ENCODE measurements at places on chromosomes 4 and X.

- no peak for DNase-seq
Observed at GRCh38 chr4:169957785-169958184, 68.4 kb downstream of the MFAP3L start.

DNA sequence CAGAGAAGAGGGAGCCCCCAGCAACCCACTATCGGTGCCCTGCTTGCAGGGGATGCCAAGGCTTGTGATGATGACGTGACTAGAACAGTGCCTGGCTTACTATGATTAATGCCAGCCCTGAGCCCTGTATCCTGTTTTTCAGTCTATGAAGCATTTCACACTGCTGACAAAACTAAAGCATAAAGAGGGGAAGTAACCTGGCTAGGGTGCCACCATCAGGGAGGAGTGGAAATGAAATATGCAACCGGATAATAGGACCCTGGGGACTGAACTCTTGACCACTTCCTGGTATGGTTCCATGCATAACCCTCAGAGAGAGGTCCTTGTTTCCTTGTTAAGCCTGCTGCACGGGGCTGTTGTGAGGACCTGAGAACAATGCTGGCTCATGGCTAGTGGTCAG, 50.3 kb downstream of the MED28 start:
- DNase-seq: no peak

GRCh38 chr4:186939226-186939625, 215.6 kb upstream of the FAT1 start:
- DNase-seq: no peak

GRCh38 chr4:153651587-153651986, 32.5 kb upstream of the TLR2 start:
- no peak for DNase-seq

DNA sequence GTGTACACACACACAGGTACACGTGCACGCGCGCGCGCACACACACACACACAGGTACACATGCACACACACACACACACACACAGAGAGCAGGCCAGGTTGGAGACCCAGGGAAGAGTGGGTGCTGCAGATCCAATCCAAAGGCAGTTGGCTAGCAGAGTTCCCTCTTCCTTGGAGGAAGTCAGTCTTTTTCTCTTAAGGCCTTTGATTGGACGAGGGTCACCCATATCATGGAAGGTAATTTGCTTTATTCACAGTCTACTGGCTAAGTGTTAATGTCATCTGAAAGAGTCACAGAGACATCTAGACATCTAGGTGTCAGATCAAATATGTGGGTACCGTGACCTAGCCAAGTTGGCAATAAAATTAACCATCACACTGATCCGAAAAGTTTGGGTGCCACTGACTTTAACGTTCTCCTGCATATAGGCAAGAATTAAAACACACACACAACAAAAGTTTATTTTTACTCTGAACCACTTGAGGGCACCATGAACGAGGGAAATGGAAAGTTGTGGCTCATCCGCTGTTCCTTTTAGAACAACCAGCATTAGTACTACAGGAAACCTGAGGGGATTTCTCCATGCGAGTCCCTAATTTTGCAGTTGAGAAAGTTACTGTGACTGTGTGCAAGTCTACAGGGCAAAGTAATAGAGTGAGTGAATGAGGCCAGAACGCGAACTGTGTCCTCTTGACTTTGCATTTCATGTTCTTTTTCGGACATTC, 66.0 kb upstream of the STOX2 start:
- DNase-seq: peak; percentile 31

GRCh38 chrX:38282049-38282448, 45.3 kb downstream of the RPGR start:
- DNase-seq: peak; percentile 2

GRCh38 chrX:131565909-131566308, 22.0 kb downstream of the OR13H1 start:
- no peak for DNase-seq

- DNase-seq: no peak
Observed at GRCh38 chr4:180953572-180953971, 1289.6 kb upstream of the TENM3 start.

DNA sequence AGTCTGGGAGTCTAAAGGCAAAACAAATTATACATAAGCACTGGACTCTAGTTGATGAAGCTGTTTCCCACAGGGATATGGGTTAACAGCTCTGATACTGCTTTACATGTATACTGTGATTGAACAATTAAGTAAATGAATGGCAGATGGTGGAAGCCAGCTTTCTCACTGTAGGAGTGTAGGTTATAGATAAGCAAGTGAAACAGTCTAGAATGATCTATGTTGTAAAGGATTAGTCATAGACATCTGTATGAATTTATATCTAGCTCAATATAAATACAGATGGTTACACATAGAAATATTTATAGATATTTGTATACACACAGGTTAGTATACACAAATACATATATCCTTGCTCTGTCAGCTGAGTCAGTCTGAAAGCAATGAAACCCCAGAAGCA, 276.1 kb downstream of the PPARGC1A start:
- no peak for DNase-seq

DNA sequence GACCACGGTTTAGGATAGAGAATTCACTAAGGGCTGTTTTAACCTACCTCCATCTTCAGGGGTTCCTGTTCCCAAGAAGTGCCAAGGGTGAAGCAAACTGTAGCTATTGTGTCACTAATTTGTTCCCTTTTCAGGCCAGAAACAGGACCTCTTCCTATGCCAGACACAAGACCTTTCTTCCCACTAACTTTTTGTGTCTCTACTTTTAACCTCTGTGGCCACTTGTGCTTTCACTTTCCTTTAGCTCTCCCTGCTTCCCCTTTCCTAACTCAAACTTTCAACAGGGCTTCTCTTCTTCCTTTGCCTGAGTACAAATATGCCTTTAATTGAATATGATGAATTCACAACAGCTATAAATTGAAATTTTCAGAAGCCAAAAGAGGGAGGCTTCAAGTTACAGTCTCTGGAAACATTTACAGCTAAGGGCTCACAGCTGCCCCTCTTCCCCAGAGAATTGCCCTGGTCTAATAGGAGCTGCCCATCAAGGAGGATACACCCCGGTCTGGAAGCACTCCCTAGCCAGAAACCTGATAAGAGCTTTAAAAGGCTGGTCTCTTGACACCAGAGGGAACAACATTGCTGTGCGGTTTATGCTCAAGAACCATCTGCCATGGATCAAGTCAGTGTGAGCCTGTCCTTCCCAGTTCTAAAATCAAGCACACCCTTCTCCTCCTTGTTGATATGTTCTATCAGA, 61.7 kb upstream of the PLS3 start:
- no peak for DNase-seq

DNA sequence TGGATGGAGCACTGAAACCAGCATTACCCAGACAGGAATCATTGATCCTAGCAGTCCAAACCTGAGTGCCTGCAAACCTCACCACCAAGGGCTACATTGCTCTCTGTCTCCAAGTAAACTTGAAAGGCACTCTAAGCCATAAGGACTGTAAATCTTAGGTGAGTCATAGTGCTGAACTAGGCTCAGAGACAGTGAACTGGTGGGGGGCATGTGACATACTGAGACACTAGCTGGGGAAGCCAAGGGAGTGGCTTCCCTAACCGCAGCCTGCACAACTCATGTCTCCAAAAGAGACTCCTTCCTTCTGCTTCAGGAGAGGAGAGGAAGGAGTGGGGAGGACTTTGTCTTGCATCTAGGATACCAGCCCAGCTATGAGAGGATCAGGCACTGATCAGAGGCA, 235.5 kb upstream of the ACTRT1 start:
- no peak for DNase-seq

DNA sequence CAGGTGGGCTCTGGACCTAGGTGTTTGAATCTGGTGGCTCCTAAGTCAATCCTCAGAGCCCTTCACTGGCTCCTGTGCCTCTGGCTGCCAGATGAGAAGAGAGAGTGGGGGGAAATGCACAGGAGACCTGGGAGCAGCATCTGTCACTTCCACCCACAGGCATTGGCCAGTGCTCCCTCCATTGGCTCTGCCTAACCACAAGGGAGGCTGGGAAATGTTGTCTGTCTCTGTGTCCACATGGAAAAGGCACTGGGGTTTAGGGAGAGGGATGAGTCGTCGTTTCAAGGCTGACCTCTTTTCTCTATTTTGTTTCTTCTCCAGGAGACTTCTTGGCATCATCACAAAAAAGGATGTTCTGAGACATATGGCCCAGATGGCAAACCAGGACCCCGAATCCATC, 76.4 kb downstream of the CLCN4 start:
- DNase-seq: peak; percentile 25

DNA sequence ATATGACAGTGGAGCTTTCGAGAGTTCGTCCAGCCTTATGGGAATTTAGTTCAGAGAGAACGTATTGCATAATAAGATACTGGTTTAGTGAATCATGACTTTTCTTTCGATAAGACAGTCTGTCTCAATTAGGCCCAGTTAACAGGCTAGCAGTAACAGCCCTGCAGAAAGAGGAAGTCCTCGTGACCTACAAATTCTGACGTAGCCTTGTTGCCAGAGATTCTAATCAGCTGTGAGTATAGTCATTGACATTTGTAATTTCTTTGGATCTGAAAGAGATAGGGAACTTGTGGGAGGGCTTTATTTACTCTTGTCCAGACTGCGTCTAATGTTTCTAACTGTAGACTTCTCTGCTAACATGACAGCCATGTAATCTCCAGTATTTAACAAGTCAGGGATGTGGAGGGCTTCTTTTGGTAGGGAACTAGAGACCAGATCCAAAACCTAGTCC, 15.8 kb downstream of the ART3 start:
- DNase-seq: no peak

- DNase-seq: no peak
Observed at GRCh38 chr4:173360587-173361221, 10.1 kb upstream of the SAP30 start.

- no peak for DNase-seq
Observed at GRCh38 chr4:184596617-184597185, 52.5 kb downstream of the CASP3 start.

GRCh38 chrX:136765821-136766356, 14.8 kb downstream of the ARHGEF6 start:
- no peak for DNase-seq
